Transverse colon (tissue), 4 donors: ENCODE measurements at places on chromosomes 2 and 18.

GRCh38 chr2:178277741-178278197 lies 83.5 kb downstream of the OSBPL6 start:
- DNase-seq: no peak

DNA sequence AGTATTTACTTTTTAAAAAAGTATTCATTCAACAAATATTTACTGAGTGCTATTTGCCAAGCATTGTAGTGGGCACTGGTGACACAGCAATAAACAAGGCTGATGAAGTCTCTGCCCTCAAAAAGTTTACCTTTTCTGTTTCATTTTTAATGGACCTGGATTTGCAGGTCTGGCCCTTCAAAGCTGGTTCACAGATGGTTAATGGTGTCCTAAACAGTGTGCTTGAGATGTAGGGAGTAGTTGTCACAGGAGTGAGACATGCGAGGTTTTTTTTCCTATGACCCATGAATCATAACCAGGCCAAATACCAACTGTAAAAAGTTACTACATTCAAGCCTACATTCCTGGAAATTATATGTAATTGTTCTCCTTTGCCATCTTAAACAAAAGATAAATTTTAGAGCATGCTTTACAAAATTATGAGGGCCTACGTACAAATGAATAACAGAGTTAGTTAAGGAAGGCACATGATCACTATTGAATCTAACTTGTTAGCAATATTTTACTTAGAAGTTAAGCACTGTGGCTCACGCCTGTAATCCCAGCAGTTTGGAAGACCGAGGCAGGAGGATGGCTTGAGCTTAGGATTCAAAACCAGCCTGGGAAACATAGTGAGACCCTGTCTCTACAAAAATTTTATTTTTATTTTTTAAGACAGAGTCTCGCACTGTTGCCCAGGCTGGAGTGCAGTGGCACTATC lies 223.9 kb downstream of the MBD5 start:
- DNase-seq: no peak

DNA sequence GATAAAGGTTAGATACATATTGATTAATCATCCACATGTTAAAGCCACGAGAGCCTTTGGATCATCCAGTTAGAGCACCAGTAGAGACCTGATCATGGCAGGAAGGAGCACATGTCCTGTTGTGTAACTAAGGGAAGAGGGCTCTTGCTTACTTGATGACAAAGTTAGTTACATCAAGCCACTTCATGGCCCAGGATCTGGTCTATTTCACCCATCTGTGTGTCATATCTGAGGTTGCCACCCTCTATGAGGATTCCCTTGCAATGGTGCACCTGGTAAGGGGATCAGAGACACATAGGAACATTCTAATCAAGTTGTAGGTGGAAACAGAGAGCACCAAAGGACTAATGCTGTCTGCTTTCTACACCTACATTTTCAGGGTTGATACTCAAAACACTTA lies 6.7 kb downstream of the ANKAR start:
- no peak for DNase-seq

GRCh38 chr2:11014026-11014425 lies 102.3 kb downstream of the KCNF1 start:
- DNase-seq: no peak
